Fibroblast of skin of scalp (primary cell): ENCODE measurements at places on chromosomes 7 and 10.

DNA sequence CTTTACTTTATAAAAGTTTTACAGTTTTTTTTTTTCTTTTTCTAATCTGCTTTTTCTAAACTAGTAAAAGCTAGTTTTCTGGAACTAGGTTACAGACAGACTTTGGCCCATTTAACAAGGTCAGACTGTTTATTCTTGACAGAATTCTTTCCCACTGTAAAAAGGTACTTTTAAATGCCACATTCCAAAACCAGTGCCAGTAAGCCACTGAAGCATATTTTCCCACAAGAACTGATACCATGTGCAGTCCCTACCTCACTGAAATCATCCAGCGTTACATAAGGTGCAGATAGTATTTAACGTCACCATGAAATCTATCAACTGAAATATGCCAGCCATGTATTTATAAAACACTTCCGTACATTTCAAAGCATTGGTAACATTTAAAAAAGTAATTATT, 121.6 kb downstream of the CDK6 start:
- no peak for DNase-seq

DNA sequence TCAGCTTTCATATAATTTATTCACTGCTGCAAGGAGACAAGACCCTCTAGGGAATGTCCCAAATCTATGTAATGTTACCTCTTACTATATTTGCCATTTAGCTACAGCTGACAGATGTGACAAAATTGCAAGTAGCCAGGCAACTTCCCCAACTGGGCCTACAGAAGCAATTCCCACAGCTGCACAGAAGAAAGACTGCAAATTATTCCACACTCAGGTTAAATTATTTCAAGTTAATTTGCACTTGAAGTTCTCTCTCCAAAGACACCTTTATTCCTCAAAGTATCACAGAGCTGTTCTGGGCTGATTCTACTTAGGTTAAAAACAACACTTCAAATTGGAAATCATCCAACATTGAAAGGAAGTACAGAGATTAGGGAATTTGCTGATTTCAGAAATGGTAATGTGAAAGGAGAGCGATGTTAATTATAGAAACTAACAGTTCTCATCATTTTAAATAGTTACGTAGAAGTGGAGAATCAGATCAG, 133.6 kb downstream of the THSD7A start:
- no peak for DNase-seq

DNA sequence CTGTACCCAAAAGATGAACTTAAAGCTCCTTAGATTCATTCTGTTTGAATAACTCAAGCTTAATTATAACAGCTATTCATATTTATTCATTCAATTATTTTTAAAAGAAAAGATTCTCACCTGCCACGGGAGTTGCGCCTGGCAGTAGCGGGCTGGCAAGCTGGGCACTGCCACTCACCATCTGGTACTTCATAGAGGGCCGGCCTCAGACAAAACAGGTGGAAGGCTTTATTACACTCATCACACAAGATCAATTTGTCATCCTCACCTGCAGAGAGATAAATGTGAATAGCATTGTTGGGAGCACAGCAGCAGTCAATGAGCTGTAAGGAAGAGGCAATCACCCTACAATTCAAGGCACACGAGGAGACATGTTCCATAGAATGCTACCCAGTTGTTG, 15.8 kb downstream of the FZD9 start:
- no peak for DNase-seq

- no peak for DNase-seq
Observed at GRCh38 chr7:155300641-155301452, 3.2 kb downstream of the INSIG1 start.

DNA sequence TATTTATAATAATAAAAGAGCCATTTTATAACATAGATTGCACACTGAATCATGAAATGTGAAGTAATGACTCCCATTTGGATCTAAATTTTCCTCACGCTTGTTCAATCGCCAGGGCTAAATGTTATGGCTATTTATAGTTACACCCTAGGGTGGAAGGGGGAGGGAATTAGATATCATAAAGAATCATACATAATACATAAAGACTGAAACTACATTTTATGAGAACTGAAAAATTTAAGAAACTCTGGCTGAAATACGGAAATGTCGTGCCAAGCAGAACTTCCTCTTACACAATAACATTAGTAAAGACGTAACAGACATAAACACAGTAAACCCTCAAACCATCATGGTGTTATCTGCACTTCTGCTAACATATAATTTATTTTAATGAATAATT, 327.5 kb upstream of the PHF14 start:
- DNase-seq = no peak
